ENCODE measurements at places on chromosomes 16 and 17. TPM values are rescaled to one million over a fixed set of nuclear protein-coding genes. Genes with fewer than 3 reads are reported as not detected.

The NOXO1 gene
- total RNA-seq = 0.37 TPM

The ST6GALNAC2 gene
- 0.67 TPM for total RNA-seq

The KCNJ12 gene
- total RNA-seq = 1.6 TPM

The ZNF771 gene
- total RNA-seq = 5.2 TPM

The HSDL1 gene
- total RNA-seq = 18.8 TPM

The BCL6B gene
- not detected for total RNA-seq

The MT1B gene
- total RNA-seq = 0.52 TPM

The KRTAP3-2 gene
- not detected for total RNA-seq

The NAGS gene
- 1.5 TPM for total RNA-seq

The CEP295NL gene
- 0.48 TPM for total RNA-seq

The TNP2 gene
- not detected for total RNA-seq

The NUBP1 gene
- total RNA-seq = 45.2 TPM

The NPW gene
- 1.1 TPM for total RNA-seq

The AGRP gene
- total RNA-seq = not detected

The KRTAP9-8 gene
- not detected for total RNA-seq

The MAP3K3 gene
- 17.9 TPM for total RNA-seq

The CA7 gene
- not detected for total RNA-seq

The CAMKK1 gene
- 22.3 TPM for total RNA-seq

The WIPF2 gene
- total RNA-seq = 18.9 TPM

The VPS25 gene
- 125 TPM for total RNA-seq

The TMEM100 gene
- total RNA-seq = not detected

All from A549 treated with GW870086 at 1 μM for 4 hours (cell line).